ENCODE measurements at places on chromosomes 7 and 10. TPM values are rescaled to one million over a fixed set of nuclear protein-coding genes. Genes with fewer than 3 reads are reported as not detected.

The ARMC3 gene
- not detected for total RNA-seq

The OR2A7 gene
- 3.9 TPM for total RNA-seq

The PIK3AP1 gene
- total RNA-seq, result 6.3 TPM

The MBL2 gene
- total RNA-seq, result not detected

The CLDN12 gene
- 3.8 TPM for total RNA-seq

The CYP17A1 gene
- total RNA-seq, result not detected

The OR2A1 gene
- total RNA-seq, result not detected

The DPP6 gene
- total RNA-seq, result not detected

The CHRM2 gene
- not detected for total RNA-seq

The CC2D2B gene
- total RNA-seq, result 0.76 TPM

The SORBS1 gene
- 0.69 TPM for total RNA-seq

The CYREN gene
- 40.2 TPM for total RNA-seq

The NEBL gene
- not detected for total RNA-seq

The KCNMA1 gene
- 0.17 TPM for total RNA-seq

The HABP2 gene
- not detected for total RNA-seq

The MMD2 gene
- not detected for total RNA-seq

The H2BK1 gene
- total RNA-seq, result 0.66 TPM

The LRIT1 gene
- not detected for total RNA-seq

The HMX2 gene
- not detected for total RNA-seq

The VSIR gene
- 117 TPM for total RNA-seq

The ADAM8 gene
- 302 TPM for total RNA-seq

The COL1A2 gene
- 4.6 TPM for total RNA-seq

The MYO3A gene
- total RNA-seq, result not detected

The ZNF804B gene
- not detected for total RNA-seq

The SVIL gene
- total RNA-seq, result 12.9 TPM

Data from T-helper 1 cell treated with Interleukin-12 subunit alpha and Interleukin-12 subunit beta and Interleukin-4 antibody, amounts not matched to agents 30 ng/mL and 1 ng/mL, for 36 hours (primary cell).